Common myeloid progenitor, CD34-positive (primary cell): ENCODE measurements at places on chromosomes 4 and X.

DNA sequence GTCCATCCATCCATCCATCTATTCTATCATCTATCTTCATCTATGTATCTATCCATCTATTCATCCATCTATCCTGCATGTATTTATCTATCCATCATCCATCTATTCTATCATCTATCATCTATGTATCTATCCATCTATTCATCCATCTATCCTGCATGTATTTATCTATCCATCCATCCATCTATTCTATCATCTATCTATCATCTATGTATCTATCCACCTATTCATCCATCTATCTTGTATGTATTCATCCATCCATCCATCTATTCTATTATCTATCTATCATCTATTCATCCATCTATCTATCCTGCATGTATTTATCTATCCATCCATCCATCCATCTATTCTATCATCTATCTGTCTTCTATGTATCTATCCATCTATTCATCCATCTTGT, 65.9 kb upstream of the PPP2R3B start:
- no peak for DNase-seq

DNA sequence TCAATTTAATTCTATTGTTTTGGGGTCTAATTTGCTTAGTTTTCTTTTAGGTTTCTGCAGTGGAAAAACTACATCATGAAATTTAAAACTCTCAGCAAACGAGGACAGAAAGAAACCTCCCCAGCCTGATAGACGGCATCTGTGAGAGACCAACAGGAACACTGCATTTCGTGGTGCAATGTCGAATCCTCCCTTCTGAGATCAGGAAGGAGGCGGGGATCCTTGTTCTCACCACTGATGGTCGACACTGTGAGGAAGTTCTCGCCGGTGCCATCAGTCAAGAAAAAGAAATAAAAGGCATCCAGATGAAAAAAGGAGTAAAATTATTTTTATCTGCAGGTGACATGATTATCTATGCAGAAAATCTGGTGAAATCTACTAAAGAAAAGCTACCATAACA, 16.5 kb downstream of the GAK start:
- DNase-seq, result peak; percentile 69

DNA sequence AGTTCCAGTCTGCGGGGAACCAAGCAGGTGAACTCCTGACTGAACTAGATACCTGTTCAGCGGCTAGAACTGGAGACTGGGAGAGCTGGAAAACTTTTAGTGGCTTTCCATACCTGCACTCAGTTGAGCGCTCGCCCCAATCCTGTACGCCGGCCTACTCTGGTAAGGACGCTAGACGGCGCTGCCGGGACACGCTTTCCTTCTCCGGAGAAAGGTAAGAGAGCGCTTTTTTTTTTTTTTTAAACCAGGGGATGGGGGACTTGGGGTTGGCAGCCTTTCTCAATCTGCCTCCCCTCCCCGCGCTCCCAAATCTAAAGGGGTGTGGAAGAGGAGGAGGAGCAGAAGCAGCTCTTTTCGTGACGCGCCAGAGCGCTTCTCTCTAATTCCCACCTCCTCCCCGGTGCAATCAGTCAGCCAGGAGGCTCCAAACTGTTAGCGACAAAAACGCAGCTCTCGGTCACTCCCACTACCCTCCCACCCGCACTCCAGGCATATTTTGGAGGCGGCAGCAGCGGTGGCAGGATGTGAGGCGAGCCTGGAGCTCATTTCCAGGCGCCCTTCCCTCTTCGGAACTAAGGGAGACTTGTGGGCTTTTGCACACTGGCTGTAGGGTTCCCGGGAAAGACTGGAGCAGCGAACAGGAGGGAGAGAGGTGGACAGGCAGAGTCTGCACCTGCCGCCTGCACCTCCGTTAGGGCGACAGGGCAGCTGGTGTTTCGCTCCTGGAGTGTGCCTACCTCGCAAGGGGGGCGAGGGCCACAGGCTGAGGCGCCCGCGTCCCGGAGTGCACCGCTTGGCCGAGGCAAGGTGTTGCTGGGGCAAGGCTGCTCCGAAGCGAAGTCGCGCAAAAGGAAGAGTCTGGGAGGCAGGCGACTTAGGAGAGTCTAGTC, at the start of gene IL1RAPL2:
TSS of gene IL1RAPL2 (plus strand) at position 409 of the 890 bp plus-strand sequence.
- DNase-seq, result peak; percentile 53

- no peak for DNase-seq
These were observed 18.1 kb downstream of the HTRA3 start for GRCh38 chr4:8287343-8288280.

- peak; percentile 52 for DNase-seq
These were observed 49.7 kb upstream of the TMEM164 start for GRCh38 chrX:109952985-109953905.

- no peak for DNase-seq
These were observed 51.3 kb downstream of the TENT5D start for GRCh38 chrX:80471582-80471981.

GRCh38 chr4:23547096-23547495, 342.8 kb downstream of the PPARGC1A start:
- no peak for DNase-seq

GRCh38 chr4:73187325-73187724, 71.3 kb downstream of the ANKRD17 start:
- peak; percentile 70 for DNase-seq

GRCh38 chr4:21290562-21290961, 590.3 kb downstream of the PACRGL start:
- no peak for DNase-seq

GRCh38 chr4:102454981-102455685, 46.0 kb upstream of the NFKB1 start:
- DNase-seq, result no peak

DNA sequence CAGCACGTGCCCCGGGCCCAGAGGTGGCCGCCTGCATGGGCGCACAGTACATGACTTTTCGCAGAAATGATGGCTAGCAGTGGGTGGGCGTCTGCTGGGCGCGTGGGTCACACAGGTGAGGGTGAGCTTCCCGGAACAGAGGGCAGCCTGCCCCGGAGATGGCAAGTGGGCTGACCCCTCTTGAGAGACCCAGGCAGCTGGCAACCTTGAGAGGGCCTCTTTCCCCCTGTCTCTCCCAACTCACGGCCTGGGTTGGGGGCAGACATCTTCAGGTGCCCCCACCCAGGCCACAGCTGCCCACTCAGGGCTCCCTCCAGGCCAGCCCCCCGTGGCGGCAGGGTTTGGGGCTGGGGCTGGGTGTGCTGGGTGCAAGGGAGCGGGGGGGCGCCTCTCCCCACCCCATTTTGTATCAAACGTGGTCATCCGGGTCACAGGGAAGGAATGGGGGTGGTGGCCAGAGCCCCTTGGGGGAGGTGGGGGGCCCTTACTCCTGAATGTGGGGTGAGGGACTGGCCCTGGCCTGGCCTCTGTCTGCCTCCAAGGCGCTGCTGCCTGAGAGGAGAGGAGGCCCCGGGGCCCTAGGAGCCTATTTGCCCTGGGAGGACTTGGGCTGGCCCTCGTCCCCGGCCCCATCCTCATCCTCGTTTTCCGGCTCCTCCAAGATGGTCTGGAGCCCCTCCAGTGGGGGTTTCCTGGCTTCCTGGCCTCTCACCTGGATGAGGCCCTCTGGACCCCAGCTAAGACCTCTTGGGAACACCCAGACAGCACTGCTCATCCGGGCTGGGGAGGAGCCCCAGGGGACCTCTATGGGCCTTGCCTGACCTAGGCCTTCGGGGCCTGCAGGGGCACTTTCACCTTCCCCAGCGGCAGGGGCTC, 4.6 kb downstream of the PNMA6E start:
- DNase-seq, result no peak

GRCh38 chr4:145230726-145231125, 50.3 kb upstream of the OTUD4 start:
- DNase-seq, result no peak

DNA sequence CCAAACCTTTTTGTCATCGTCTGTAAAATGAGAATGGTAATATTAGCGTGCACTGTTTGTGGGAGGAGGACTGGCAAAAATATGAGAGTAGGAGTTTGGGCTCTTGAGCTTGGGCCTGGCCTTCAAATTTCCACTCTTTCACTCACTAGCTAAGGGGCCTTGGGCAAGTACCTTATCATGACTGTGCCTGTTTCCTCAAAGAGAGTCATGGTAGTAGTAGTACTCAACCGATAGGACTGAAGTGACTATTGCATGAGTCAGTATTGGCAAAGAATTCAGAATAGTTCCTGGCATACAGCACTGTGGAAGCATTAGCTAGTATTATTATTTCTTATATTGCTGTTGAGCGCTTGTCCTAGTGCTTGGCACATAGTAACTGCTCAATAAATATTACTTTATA, 16.0 kb upstream of the RBM3 start:
- no peak for DNase-seq
